ENCODE measurements at places on chromosomes 5 and 9.

- peak; percentile 97 for DNase-seq
These were observed 291.8 kb downstream of the EBF1 start for GRCh38 chr5:158807946-158808345.

DNA sequence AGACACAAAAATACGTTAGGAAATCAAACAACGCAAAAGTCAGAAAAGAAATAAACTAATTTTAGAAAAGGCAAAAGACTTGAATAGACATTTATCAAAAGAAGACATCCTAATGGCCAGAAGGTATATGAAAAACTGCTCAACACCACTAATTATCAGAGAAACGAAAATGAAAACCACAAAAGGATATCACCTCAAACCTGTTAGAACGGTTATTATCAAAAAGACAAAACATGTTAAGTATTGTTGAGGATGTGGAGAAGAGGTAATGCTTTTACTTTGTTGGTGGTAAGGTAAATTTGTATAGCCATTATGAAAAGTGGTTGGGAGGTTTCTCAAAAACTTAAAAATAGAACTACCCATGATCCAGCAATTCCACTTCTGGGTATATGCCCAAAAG is 230.0 kb upstream of the RGMB start:
- DNase-seq = no peak

- DNase-seq = peak; percentile 92
These were observed 702 bp downstream of the CDC20B start for GRCh38 chr5:55172051-55172899.

DNA sequence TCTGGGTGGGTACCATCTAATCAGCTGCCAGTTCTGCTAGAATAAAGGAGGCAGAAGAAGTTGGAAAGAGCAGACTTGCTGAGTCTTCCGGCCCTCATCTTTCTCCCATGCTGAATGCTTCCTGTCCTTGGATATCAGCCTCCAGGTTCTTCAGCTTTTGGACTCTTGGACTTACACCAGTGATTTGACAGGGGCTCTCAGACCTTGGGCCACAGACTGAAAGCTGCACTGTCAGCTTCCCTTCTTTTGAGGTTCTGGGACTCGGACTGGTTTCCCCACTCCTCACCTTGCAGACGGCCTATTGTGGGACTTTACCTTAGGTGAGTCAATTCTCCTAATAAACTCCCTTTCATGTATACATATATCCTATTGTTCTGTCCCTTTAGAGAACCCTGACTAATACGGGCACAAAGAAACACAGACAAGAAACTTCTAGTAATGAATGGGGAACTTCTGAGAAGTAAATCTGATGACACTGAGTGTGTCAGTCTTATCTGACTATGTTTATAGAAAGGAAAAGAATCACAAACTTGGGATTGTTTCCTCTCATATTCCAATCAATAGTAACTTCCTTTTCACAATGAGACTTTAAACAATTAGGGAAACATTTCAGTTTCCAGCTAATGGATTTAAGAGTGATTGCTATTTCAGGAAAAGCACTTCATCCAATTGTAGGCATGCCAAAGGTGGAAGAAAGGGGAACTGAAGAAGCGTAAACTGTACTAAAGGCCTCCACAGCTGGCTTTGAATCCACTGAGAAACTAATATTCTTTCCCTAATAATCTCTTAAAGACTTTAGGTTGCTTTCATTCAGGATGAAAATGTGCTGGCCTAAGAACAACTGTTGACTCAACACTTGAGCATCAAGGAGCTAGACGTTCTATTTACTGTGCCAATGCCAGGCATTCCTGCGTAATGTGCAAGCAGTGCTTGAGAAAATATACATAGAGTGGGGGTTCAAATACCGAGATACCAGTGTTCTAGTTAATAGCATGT is 127.9 kb upstream of the PTGER4 start:
- DNase-seq = peak; percentile 41

- no peak for DNase-seq
These were observed 397.3 kb upstream of the GRIN3A start for GRCh38 chr9:102135768-102136167.

- DNase-seq = no peak
These were observed 12.8 kb upstream of the JADE2 start for GRCh38 chr5:134512661-134512999.

GRCh38 chr9:132268725-132269352 is 85.9 kb downstream of the SETX start:
- DNase-seq = peak; percentile 77

GRCh38 chr5:124606093-124606492 is 140.3 kb downstream of the ZNF608 start:
- DNase-seq = no peak

- DNase-seq = no peak
These were observed 68.4 kb upstream of the ZFR start for GRCh38 chr5:32512926-32513325.

DNA sequence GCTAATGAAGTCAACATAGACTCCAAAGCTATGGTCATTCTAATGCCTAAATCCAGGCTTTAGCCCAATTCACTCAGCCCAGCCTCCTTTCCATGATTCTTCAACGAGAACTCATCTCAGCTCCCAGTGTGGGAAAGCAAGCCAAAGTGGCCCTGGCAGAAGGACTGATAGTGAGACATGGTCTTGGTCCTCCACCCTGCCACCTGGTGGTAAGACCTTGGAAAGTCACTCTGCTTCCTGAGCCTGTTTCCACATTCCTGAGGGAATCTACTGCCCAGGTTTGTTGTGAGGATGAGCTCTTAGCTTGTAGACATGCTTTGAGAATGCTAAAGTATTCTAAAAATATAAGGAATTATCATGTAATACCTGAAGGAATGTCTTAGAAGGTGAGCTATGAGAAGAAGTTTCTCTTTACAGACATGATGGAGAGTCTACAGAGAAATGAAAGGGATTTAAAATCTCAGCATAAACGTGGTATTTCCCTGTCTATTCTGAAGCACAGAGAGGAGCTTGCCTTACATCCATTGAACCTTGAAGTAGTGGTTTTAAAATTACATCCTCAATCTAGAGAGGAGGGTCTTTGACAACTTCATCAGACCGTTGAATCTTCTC is 173.5 kb downstream of the TRIM32 start:
- DNase-seq = peak; percentile 1

GRCh38 chr9:92983984-92984589 is 36.8 kb downstream of the FGD3 start:
- no peak for DNase-seq

- DNase-seq = no peak
These were observed 261.1 kb upstream of the DAPK1 start for GRCh38 chr9:87236546-87236945.

DNA sequence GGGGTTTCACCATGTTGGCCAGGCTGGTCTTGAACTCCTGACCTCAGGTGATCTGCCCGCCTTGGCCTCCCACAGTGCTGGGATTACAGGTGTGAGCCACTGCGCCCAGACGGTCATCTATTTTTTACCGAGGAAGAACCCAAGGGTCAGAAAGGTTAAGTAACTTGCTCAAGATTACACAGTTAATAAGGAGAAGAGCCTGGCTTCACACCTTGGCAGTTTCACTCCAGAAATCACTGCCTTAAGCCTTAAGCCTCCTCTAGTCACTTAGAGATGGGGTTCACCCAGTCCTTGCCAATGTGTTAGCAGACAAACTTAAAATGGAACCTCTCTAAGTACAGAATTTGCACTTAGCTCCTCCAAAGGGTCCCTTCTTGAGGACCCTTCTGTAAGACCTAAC is 116.3 kb downstream of the PTTG1 start:
- DNase-seq = no peak

DNA sequence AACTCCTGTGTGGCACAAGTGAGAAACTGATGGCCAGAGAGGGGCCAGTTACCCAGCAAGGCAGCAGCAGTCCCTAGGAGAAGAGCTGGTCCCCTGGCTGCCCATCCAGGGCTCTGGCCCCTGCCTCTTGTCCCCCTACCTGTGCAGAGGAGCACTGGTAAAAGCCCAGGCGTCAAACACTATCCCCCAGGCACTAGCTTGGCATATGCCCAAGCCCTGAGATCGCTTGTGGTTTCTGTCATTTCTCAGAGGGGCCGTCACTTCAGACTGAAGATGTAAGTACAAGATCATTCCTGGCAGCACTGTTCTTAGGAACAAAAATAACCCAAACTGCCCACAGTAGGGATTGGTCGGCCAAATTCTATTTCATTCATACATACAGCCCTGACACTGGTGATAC is 53.9 kb downstream of the COL15A1 start:
- no peak for DNase-seq

- DNase-seq = no peak
These were observed 169.3 kb downstream of the PAX5 start for GRCh38 chr9:36864491-36865410.

- no peak for DNase-seq
These were observed 6.5 kb downstream of the GFI1B start for GRCh38 chr9:132985071-132985350.

DNA sequence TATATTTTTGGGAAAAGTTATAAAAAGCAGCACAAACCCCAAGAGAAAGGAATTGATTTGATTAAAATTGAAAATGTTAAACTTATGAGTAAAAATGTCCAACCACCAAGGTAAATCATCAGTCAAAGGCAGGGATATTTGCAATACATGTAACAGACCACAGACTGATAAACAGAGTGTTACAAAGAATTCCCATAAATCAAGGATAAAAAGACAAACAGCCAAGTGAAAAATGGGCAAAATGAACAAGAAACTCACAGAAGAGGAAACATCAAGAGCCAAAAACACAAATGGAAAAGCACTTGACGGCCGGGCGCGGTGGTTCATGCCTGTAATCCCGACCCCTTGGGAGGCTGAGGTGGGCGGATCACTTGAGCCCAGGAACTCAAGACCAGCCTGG is 81.3 kb upstream of the HRH2 start:
- DNase-seq = no peak

- no peak for DNase-seq
These were observed 96.7 kb upstream of the CLINT1 start for GRCh38 chr5:157955541-157956172.

GRCh38 chr9:94740145-94740840 is 13.8 kb downstream of the AOPEP start:
- peak; percentile 22 for DNase-seq
